ENCODE measurements at places on chromosomes 16 and 17.

DNA sequence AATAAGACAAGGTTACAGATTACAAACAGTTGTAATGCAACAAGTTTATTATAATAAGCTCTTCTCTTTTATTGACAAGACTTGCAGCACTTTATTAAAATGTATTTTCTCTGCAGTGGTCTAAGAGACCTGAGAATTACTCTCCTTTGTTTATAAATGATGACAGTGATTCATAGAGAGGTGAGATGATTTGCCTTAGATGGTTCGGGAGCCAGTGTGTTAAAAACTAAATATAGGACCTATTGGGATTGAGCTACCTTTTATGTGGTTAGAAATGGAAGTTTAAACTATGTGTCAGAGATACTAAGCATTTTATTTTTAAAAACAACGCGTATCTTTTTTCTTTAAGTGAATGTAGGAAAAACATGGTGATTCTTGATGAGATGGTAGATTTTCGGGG is 2.9 kb upstream of the KRTAP3-3 start:
- no peak for DNase-seq

GRCh38 chr17:81285179-81285878 is 9.8 kb downstream of the SLC38A10 start:
- no peak for DNase-seq

- DNase-seq: no peak
Measured at GRCh38 chr16:31704138-31704537, 169.5 kb upstream of the ZNF267 start.

DNA sequence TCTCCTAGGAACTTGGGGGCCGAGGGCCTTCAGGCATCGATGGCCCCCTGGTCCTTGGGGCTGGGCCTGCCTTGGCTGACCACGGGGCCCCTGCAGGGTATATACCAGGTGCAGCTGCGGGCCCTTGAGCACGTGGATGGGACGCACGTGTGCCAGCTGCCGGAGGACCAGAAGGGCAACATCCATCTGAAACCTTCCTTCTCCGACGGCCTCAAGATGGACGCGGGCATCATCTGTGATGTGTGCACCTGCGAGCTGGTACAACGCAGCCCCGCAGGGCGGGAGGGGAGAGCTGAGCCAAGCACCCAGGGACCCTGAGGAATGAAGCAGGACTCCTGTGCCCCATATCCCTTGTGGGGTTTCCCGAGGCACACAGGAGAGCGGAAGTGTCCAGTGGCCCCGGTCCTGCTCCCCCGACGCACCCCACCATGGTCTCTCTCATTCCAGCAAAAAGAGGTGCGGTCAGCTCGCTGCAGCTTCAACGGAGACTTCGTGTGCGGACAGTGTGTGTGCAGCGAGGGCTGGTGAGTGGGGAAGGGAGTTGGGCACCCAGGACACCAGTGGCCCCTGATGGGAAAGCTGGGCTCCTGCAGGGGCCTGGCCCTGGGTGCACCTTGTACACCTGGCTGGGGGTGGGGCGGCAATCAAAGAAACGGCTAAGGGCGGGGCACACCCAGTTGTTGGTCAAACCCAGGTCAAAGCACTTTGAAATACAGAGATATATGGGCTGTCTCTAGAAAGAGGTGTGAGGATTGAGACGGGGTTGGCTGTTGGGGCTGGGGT is 10.6 kb downstream of the ITGB4 start:
- DNase-seq: no peak

GRCh38 chr16:7804635-7805195 is 472.1 kb downstream of the RBFOX1 start:
- DNase-seq: no peak

- no peak for DNase-seq
Measured at GRCh38 chr16:82182266-82183003, 12.4 kb upstream of the MPHOSPH6 start.

- no peak for DNase-seq
Measured at GRCh38 chr17:35448899-35449227, 297 bp upstream of the SLFN13 start.

- DNase-seq: no peak
Measured at GRCh38 chr16:26475596-26475995, 591.1 kb upstream of the C16orf82 start.

- DNase-seq: no peak
Measured at GRCh38 chr16:19710191-19710908, 7.7 kb downstream of the KNOP1 start.

DNA sequence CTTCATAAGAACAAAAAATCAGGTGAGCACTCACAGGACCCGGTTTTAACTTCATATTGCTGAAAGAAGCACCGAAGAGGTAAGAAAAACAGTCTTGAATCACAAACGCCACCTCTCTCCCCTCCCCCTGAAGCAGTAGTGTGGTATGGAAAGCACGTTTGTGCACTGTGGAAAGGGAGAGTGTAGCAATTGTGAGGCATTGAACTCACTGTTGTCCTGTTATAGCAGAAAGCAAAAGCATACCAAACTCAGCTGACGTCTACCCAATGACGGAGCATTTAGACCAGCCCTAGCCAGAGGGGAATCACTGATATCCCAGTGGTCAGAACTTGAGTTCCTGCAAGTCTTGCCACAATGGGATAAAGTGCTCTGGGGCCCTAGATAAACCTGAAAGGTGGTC is 98.8 kb downstream of the DYNLRB2 start:
- no peak for DNase-seq

DNA sequence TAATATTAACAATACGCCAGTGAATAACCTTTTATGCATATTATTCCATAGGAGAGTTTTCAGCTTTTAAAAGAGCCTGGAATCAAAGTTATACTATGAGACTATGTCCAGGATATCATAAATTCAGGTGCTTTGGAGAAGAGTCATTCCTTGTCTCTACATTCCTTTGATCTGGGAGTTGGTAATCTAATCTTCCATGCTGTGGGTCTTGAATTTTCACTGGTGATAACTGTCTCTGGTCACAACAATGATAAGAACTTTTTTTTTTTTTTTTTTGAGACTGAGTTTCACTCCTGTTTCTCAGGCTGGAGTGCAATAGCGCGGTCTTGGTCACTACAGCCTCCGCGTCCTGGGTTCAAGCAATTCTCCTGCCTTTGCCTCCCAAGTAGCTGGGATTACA is 50.8 kb downstream of the CHD9 start:
- DNase-seq: no peak

DNA sequence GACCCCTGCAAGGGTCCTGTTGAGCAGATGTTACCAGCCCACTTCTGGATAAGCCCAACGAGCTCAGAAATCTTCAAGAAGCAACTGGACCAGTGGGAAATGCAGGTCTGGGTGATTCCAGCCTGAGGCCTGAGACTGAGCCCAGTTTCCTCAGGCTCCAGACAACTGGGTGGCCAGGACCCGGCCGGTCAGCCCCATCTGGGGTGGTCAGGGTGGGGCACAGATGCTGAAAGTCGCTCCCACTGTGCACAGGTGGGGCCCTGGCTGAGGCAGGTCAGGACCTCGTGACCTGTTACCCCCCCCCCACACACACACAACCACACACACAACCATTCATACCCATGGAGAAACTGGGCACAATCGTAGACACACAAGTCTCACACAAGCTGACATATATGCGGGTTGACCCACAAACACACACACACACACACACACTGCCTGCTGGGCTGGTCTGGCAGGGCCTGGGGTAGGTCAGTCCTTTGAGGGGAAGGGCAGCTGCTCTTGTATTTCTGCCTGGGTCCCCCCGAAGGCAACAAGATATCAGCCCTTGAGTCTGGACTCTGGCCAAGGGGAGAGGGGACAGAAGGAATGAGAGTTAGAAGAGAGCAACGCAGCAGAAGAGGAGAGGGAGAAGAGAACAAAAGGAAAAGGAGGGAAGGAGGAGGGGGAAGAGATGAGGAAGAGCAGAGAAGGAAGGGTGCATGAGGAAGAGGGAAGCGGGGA is 99.0 kb upstream of the CDH5 start:
- no peak for DNase-seq

DNA sequence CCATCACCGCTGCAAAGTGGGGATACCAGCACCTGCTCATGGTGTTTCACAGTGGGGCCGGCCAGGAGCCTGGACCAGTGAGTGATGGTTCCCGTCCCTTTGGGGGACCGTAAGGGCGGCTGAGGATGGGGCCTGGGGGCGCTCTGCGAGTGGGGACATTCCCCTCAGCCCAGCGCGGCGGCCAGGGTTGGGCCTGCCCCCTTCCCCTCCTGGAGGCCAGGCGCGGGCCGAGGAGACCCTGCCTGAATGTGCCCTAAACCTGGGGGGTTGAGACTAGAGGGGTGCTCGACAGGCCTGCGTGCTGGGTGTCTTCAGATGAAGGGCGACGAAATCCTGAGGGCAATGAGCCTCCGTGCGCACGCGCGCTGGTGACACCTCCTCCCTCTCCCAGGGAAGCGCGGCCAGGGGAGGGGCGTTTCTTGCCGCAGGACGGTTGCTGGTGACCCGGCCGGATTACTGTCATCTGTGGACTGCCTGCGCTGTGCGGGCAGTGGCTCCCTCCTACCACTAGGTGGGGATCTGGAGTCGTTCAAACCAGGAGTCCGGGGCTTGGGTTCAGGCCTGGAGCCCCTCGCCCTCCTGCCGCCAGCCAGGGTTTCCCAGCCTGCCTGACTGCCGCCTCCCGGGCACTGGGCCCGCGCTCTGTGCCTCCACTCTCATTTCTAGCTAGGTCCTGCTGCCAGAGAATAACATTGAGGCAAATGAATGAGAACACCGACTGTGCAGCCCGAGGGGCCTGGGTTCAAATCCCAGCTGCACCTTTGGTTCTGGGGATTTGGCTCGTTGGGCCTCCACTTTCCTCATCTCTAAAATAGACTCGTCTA is 17.1 kb downstream of the TBX2 start:
- peak; percentile 55 for DNase-seq

GRCh38 chr16:4138713-4139112 is 22.5 kb upstream of the ADCY9 start:
- DNase-seq: no peak

DNA sequence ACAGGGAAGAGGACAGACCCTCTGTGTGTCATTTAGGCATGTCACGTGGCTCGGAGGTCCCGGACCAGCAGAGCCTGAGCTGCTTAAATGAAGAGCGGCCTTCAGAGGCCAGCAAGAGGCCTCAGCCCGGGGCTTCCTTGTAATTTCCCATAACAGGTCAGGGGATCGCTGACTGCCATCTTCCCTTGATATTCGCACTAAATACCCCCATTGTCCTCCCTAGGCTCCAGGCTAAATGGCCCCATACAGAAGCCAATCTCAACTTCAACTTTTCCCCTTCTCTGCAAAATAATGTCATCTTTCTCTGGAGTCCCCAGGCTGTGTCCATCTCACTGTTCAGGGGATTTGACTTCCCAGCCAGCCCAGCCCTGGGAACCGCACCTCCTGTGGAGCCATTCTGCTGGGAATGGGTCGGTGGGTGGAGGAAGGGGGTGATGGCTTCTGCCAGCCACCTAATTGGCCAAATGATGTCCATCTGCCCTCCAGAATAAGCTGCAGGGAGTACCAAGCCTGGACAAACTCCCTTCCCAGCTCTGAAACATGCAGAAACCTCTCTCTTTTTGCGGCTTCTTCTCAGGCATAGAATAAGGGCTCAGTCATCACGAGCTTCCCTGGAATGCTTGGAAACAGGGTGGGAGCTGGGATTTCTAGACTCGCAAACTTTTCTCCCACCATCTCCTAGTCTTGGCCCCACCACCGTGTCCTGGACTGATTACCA is 129.9 kb downstream of the SDK2 start:
- DNase-seq: no peak

DNA sequence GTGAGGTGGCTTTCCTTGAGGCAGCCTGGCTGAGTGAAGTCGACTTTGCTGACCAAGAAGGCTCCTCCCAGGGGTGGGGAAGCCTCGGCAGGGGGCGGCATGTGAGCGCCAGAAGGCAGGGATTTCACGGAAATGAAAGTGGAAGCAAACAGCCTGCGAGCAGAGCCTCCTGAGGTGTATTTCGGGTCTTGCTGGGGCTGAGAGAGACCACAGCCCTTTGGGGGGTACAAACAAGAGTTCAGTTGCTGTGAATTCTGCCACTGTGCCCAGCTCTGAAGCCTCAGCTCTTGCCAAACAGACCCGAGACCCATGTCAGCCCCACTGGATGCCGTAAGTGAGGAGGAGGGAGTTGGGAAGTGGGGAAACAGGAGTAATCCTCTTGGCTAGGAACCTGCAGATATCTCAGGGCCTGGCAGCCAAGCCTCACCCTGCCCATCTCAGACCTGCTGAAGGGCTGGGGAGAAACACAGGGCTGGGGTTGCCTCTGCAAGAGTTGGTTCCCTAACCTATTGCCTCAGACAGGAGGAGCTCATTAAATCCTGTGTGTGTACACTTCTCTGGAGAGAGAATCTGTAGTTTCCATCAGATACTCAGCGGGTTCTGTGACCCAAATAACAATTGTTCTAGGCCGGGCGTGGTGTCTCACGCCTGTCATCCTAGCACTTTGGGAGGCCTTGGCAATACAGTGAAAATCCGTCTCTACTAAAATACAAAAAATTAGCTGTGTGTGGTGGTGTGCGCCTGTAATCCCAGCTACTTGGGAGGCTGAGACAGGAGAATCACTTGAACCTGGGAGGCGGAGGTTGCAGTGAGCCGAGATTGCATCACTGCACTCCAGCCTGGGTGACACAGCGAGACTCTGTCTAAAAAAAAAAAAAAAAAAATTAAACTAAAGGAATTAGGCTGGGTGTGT is at the start of gene IFI35:
Gene IFI35 (plus strand): TSS at position 146 of the 913 bp plus-strand sequence. CDS start 164 bp downstream, at position 310.
- no peak for DNase-seq

- peak; percentile 39 for DNase-seq
Measured at GRCh38 chr16:85963753-85964285, 64.9 kb downstream of the IRF8 start.

DNA sequence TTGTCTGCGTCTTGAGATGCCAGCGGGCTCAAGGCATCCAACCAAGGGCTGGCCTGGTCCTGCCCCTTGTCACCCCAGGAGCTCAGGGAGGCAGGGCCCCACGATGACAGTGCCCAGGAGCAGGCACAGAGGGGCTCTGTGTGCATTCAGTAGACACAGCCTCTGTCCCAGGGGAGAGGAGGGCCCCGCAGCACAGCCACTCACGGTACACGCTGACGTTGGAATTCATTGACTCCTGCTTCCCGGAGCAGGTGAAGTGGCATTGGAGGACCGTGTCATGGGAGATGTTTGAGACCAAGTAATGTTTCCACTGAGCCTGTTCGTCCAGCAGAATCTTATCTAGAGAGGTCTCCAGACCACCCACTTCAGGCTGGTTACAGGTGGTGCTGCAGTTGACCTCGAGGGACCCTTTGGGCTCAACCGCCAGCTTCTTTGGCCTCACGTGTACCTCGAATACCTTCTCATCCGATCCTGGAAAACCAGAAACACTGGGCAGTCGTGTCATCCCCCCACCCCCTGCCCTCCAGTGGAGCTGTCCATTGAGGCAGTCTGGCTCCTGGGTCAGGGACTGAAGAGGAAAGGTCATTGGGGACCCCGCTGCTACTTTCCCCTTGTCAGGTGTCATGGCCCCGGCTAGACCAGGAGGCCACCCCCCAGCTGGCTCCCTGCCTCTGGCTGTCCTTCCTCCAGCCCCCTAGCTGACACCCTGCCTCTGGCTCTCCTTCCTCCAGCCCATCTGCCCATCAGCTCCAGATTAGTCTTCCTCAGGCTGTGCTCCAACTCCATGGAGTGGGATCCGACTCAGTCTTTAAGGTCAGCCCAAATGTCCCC is 7.0 kb downstream of the PRR29 start:
- DNase-seq: no peak
